ENCODE measurements at places on chromosomes 6 and 20.
A peak's percentile ranks its signal among the peaks of the same experiment; 100 is the strongest.

- no peak for DNase-seq
These were observed 5.1 kb downstream of the OGFR start for GRCh38 chr20:62809530-62810428.

- DNase-seq: no peak
These were observed 75.7 kb upstream of the SIRPA start for GRCh38 chr20:1819311-1820137.

DNA sequence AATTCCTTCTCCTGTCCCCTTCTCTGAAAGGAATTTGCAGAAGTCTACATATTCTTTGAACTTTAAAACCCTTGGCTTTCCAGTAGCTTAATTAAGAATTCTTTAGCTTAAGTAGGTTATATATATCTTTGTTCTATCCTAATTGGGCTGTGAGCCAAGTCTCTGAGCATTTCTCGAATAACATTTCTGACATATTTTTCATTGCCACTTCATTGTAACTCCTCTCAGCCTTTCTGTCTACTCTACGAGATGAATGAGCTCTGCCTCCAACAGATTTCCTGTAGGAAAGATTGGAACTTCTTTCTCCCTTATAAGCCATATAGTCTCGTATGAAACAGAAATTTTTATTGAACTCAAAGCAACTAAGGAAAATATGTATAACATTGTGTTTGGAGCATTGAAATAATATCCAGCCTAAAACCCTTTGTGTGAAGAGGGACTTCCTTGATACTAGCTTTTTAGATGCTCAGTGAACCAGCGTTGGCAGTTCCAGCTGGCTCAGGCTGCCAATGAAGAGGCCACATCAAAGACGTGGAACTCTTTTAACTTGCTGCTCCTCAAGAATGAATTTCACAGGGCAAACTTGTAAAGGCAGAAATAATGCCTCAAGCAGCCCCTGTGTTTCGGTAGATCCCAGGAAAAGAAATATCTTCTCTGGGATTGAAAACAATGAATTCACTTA is 87.7 kb upstream of the NOX3 start:
- DNase-seq: no peak

DNA sequence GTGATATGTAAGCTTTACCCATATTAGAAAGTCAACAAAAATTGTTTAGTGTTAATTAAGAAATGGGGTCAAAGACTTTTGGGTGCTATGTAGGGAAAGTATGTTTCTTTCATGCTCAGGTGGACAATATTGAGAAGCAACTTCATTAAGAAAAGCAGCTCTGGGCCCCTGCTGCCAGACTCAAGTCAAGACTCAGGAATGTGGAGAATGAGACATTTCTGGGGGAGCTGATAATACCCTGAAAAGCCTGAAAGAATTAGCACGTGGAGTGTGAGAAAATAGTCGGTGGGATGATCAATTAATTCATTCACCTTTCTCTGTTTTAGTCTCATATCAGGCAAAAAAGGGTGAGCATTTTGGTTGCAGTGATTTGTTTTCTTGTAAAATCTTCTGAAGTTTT is 175.1 kb upstream of the IMPG1 start:
- no peak for DNase-seq

GRCh38 chr6:153092082-153093013 is 38.7 kb downstream of the RGS17 start:
- DNase-seq: no peak

DNA sequence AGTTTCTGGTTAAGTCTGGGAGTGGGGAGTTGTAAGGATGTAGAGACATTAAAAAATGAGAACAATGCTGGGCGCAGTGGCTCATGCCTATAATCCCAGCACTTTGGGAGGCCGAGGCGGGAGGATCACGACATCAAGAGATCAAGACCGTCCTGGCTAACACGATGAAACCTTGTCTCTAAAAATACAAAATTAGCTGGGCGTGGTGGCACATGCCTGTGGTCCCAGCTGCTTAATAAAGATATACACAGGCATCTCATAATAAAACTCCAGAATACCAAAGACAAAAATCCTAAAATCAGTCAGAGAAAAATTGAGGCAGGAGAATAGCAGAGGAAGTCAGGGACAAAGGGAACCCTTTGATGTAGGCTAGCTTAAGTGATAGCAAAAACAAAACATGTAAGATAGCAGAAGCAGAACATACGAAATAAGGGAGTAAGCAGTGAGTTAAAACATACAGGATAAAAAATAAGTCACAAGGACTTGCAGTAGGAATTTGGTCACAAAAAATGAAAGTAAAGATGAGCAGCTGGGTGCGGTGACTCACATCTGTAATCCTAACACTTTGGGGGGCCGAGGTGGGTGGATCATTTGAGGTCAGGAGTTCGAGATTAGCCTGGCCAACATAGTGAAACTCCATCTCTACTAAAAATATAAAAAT is 23.6 kb downstream of the DDX43 start:
- DNase-seq: no peak

GRCh38 chr6:146693342-146693741 is 94.6 kb downstream of the ADGB start:
- no peak for DNase-seq

DNA sequence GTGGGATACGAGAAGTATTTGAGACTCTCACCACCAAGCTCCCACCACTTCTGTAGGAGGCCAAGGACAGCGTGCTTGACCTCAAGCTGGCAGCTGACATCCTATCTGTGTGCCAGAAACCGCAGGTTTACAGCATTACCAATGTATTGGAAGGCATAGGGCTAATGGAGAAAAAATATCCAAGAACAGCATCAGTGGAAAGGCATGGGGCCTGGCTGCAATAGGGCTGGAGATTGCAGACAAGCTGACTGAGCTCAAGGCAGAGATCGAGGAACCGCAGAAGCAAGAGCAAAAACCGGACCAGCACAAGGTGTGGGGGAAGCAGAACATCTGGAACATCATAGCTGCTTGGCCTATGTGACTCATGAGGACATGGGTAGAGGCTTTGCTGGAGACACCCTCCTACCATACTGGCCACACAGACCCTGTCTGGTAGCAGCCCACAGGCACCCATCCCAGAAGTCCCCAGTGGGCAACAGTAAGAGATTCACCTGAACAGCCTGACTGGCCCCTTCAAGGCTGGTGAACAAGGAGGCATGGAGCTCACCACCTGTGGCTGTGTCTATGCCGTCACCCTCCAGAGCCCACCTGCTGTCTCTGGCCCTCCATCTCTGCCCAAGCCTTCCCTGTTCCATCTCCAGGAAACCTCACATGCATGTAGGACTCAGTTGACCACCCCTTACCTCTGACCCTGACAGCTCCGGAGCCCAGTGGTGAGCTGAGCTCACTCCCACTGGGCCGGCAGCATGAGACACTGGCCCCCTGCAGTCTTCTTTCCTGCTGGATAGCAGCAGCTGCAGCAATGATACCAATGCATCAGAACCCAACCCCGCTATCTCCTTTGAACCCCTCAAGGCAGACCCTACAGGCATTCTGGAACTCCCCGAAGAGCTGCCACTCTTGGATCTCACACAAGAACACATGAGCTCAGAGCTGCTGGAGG is 171.1 kb downstream of the KIF6 start:
- DNase-seq: peak; percentile 25

GRCh38 chr6:85669735-85670194 is 27.1 kb upstream of the SYNCRIP start:
- DNase-seq: no peak

- no peak for DNase-seq
These were observed 66.5 kb downstream of the ILRUN start for GRCh38 chr6:34630040-34630439.

GRCh38 chr6:159259441-159260125 is 90.4 kb downstream of the FNDC1 start:
- peak; percentile 57 for DNase-seq

GRCh38 chr6:132511831-132512220 is 1.1 kb downstream of the STX7 start:
- DNase-seq: no peak

GRCh38 chr20:47585087-47585747 is 83.5 kb downstream of the NCOA3 start:
- no peak for DNase-seq

DNA sequence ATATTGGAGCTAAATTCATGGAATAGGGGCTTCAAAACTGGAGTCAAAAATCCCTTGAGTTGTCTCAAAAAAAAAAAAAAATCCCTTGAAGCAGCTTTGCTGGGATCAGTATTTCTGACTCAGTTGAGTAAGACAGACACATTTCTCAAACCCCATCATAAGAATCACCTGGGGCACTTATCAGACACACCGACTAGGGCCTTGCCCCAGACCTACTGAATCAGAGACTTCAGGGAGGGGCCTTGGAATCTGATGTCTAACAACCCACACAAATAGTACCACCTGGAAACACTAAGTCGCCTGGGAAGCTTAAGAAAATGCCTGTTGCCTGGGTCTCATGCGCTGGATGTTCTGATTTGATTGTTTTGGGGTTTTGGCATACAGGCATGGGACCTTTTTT is 44.9 kb upstream of the RNF144B start:
- DNase-seq: no peak

- no peak for DNase-seq
These were observed 3.4 kb downstream of the MED20 start for GRCh38 chr6:41917528-41917927.

DNA sequence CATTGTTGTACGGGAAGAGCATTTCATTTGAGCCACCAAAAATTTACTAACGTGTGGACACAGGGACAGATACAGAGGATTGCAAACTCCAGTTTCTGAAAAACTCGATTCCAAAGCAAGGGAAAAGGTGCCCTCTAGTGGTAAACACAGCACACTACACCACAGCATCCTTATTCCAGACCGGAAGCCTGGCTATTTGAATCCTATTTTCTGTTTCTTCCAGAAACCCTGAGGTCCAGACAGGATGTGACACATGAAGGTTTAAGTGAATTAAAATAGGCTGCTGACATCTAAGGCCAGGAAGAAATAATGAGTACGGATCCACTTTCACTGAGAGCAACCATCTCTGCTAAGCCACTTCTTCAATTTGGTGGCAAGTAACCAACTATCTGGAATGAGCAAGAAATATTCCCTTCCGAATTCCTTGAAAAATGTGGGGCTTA is 31.8 kb upstream of the GMPR start:
- DNase-seq: peak; percentile 86

- DNase-seq: no peak
These were observed 231.8 kb upstream of the RREB1 start for GRCh38 chr6:6875818-6876470.

- no peak for DNase-seq
These were observed 496.3 kb downstream of the DHX35 start for GRCh38 chr20:39458452-39458851.

- DNase-seq: no peak
These were observed 149.0 kb upstream of the SGK1 start for GRCh38 chr6:134466771-134467525.

- peak; percentile 69 for DNase-seq
These were observed 107.3 kb upstream of the SNX9 start for GRCh38 chr6:157715728-157716164.

DNA sequence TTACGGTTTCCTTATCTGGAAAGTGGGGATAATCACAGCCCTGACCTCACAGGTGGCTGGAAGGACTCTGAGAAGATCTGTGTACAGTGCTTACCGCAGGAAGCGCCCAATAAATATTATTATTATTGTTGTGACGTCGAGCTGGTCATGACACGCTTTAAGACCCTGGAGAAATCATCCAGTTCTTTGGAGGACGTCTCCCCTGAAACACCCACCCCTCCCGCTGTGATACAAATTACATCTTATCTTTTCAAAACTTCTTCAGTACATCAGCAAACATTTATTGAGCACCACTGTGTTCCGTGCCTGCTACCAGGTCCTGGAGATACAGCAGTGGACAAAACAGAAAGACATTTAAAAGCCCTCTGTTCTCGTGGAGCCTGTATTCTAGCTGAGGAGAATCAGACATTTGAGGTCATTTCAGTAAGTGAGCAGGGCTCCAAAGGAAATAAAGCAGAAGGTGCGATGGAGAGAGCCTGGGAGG is 118.7 kb downstream of the CEBPB start:
- peak; percentile 37 for DNase-seq

DNA sequence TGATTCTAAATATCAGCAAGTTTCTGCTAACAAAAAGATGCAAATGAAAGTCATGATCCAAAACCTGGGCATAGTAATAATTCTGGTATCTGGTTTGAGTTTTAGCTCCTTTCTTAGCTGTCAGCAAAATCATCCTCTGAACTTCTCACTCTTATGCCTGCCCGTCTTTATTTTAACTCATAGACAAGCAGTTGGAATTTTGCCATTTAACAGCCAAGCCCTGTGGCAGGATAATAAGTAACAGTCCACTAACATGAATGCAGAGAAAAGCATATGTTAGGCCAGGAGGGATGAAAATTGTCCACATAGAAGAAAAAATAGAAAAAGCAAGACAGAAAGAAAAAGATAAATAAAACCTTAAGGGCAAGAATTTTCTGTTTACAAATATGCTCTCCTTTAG is 170.0 kb upstream of the LAMA2 start:
- DNase-seq: no peak
